T-cell (primary cell): ENCODE measurements at places on chromosomes 5 and 9.

GRCh38 chr9:9299134-9299533, 1313.7 kb downstream of the PTPRD start:
- no peaks in the 10 kb centered on the region for H3K27me3 ChIP-seq
- H3K36me3 ChIP-seq, result no peaks in the 10 kb centered on the region
- H3K4me3 ChIP-seq, result no peak overlapping the region
- DNase-seq, result no peak

GRCh38 chr9:73152953-73153352, 1.3 kb downstream of the ANXA1 start:
- peak overlapping the region; percentile 90 for H3K27ac ChIP-seq
- H3K27me3 ChIP-seq, result no peaks in the 10 kb centered on the region
- no peak overlapping the region for H3K4me3 ChIP-seq
- peaks cover 22% of the 10 kb centered on the region for H3K4me1 ChIP-seq

- no peaks in the 10 kb centered on the region for H3K4me1 ChIP-seq
- no peaks in the 10 kb centered on the region for H3K27me3 ChIP-seq
- no peak overlapping the region for H3K27ac ChIP-seq
- H3K36me3 ChIP-seq, result no peaks in the 10 kb centered on the region
These were observed 56.6 kb upstream of the MOCS2 start for GRCh38 chr5:53166183-53166495.

DNA sequence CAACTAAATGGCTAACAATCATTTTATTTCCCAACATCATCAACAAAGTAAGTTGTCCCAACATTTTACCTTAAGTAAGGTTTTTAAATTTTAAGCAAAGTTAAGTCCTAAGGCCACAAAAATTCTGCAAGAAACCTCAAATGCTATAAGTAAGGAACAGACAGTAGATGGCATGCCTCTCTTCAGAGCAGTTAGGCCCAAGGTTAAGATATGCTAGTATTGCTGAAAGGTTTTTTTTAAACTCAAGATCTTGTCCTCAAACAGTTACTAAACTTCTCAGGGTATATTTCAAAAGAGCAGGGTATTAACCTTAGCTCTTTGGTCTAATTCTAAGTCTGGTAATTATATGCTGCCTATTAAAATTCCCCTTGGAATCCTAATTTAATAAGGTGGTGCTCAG, 35.1 kb downstream of the PJA2 start:
- no peak overlapping the region for H3K27ac ChIP-seq
- H3K4me1 ChIP-seq, result no peaks in the 10 kb centered on the region
- DNase-seq, result no peak
- H3K4me3 ChIP-seq, result no peak overlapping the region

- DNase-seq, result no peak
- H3K4me1 ChIP-seq, result peaks cover 58% of the 10 kb centered on the region
- peaks cover 60% of the 10 kb centered on the region for H3K36me3 ChIP-seq
- no peak overlapping the region for H3K4me3 ChIP-seq
These were observed 104.0 kb downstream of the SERINC5 start for GRCh38 chr5:80151890-80152289.

GRCh38 chr5:131379723-131380122, 115.9 kb downstream of the CDC42SE2 start:
- H3K27me3 ChIP-seq, result no peaks in the 10 kb centered on the region
- H3K4me1 ChIP-seq, result peaks cover 73% of the 10 kb centered on the region
- peak overlapping the region; percentile 99 for H3K27ac ChIP-seq
- peak overlapping the region; percentile 16 for H3K4me3 ChIP-seq
- peak; percentile 88 for DNase-seq

- peaks cover 4% of the 10 kb centered on the region for H3K36me3 ChIP-seq
- H3K27me3 ChIP-seq, result peaks cover 26% of the 10 kb centered on the region
- H3K4me3 ChIP-seq, result peak overlapping the region; percentile 84
- DNase-seq, result no peak
- H3K27ac ChIP-seq, result no peak overlapping the region
These were observed 727 bp downstream of the TRIM7 start for GRCh38 chr5:181204113-181204825.

GRCh38 chr9:13158986-13159385, 120.5 kb downstream of the MPDZ start:
- H3K27ac ChIP-seq, result no peak overlapping the region
- DNase-seq, result no peak
- no peaks in the 10 kb centered on the region for H3K27me3 ChIP-seq
- H3K4me1 ChIP-seq, result no peaks in the 10 kb centered on the region
- H3K4me3 ChIP-seq, result no peak overlapping the region

GRCh38 chr9:20205821-20206220, 416.5 kb downstream of the MLLT3 start:
- H3K27ac ChIP-seq, result no peak overlapping the region
- H3K4me3 ChIP-seq, result no peak overlapping the region
- no peaks in the 10 kb centered on the region for H3K36me3 ChIP-seq
- no peaks in the 10 kb centered on the region for H3K27me3 ChIP-seq

GRCh38 chr9:88370346-88370745, 17.9 kb upstream of the SPIN1 start:
- H3K27me3 ChIP-seq, result no peaks in the 10 kb centered on the region
- DNase-seq, result no peak
- no peaks in the 10 kb centered on the region for H3K4me1 ChIP-seq

DNA sequence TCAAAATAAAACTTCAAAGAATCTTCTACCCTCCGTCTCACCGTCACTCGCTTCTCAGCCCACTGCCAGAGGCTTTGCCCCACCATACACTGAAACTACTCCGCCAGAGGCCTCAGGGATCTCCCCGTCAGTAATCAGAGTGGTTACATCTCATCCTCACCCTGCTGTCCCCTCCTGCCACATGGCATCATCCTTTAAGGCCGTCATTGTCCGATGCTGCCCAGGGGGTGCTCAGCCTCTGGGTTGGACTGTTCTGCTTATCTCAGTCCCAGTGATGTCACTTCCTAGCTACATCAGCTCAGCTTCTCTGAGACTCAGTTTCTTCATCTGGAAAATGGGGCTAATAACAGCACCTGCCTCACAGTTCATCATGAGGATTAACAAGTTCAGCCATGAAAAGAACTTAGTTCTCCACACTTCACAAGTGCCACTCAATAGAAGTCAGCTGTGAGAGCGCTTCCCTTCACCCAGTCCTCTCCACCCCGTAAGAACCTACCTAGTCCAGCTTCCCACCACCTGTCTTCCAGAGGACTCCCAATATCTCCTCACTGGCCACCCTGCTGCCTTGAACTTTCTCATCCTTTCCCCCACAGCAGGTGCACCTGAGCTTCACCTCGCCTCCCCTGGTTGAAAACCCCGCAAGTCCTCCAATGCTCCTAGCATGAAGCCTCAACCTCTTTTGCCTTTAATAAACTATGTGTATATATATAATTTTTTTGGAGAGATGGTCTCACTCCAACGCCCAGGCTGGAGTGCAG, 2.8 kb upstream of the IL3 start:
- no peak overlapping the region for H3K27ac ChIP-seq
- no peak overlapping the region for H3K4me3 ChIP-seq
- H3K4me1 ChIP-seq, result peaks cover 52% of the 10 kb centered on the region
- no peak for DNase-seq

DNA sequence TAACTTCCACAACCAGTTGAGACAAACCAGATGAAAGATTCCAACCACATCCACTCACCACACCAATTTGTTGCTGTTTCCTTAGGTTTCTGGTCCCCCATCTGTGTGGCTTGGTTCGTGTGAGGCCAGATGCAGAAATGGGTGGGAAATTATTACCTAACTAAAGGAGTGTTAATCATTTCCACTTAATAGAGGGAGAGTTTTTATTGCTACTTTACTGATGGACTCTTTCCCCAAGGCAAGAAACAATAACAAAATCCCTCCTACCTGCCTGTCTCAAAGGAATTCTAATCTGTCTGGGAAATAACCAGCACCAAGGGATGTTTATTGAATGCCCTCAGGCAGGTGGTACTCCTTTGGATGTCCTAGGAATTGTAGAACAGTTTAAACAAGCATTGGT, 76.3 kb downstream of the TMEM167A start:
- H3K36me3 ChIP-seq, result no peaks in the 10 kb centered on the region
- no peak for DNase-seq
- H3K27ac ChIP-seq, result no peak overlapping the region
- H3K4me1 ChIP-seq, result no peaks in the 10 kb centered on the region
- no peak overlapping the region for H3K4me3 ChIP-seq

DNA sequence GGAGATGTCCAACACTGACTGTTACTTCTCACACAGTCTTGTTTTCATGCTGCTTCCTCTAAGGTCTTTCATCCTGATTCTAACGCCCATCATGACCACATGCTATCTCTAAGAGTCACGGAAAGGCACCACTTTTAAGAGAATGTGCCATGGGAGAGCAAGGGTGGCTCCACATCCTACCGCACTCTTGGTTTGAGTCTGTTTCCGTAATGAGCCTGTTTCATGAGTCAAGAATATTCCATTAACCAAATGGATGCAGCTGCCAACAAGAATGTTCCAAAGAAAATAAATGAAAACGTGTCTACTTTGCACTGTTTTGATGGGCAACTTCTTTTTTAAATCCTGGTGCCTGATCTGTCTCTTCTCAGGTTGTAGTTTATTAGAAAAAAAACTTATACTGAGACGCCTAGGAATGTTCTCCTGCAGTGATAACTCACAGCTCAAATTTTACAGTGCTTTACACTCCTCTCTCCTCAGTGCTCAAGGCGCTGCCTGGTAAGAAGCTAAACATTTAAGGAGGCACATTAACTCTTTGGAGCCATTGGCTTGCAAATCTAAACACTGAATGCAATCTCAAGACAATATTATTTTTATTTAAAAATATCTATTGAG, 124.3 kb downstream of the FGF1 start:
- H3K4me3 ChIP-seq, result no peak overlapping the region
- no peak overlapping the region for H3K27ac ChIP-seq
- no peaks in the 10 kb centered on the region for H3K4me1 ChIP-seq
- H3K27me3 ChIP-seq, result peaks cover 2% of the 10 kb centered on the region
- no peaks in the 10 kb centered on the region for H3K36me3 ChIP-seq
- no peak for DNase-seq

DNA sequence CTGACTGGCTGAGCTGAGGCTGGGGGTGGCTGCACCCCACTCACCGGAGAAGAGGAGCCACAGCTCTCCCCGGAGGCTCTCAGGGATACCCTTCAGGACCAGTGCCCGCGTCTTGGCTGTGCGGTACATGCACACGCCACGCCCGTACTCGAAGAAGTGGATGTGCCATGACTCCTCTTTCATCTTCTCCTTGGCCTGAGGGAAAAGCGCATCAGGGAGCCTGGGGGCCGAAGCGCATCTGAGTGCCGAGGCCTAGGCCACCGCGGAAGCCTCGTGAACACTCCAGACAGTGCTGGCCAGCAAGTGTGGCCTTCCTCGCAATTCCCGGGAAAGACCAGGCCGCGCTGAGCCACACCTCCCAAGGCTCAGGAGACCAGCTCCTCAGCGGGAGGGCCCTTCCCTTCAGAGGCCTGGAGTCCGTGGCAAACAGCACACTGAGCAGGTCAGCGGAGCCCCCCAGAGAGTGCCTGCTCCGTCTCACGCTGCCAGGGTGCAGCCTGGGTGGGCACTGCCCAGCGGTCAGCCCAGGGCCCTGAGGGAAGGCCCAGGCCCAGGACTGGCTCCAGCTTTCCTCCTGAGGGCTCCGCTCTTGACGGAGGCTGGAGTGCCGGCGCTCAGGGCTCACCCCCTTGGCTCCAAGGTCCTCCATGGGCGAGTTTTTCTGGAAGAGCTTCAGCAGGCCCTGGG, 20.5 kb upstream of the MRNIP start:
- no peaks in the 10 kb centered on the region for H3K27me3 ChIP-seq
- no peak overlapping the region for H3K27ac ChIP-seq
- H3K4me1 ChIP-seq, result no peaks in the 10 kb centered on the region

DNA sequence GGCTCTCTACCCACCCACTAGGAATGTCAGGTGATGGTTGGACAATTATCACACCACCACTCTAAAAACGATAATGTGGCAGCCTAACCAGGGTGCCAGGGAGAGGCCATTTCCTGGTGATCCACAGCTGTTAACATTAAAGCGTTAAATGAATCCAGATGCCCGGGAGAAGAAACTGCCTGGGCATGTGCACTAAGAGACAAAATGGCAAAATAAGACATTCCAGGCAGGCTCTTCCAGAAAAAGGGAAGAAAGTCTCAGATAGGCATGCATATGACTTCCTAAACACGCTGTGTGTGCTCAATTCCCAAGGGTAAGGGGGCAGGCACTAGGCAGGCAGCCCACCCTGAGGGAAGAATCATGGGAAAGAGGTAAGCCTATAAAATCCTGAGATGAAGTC, 4.6 kb upstream of the TXN start:
- no peak overlapping the region for H3K27ac ChIP-seq
- H3K4me3 ChIP-seq, result no peak overlapping the region
- no peak for DNase-seq
- peaks cover 2% of the 10 kb centered on the region for H3K27me3 ChIP-seq
- H3K4me1 ChIP-seq, result peaks cover 11% of the 10 kb centered on the region

- no peaks in the 10 kb centered on the region for H3K4me1 ChIP-seq
- no peak for DNase-seq
- no peaks in the 10 kb centered on the region for H3K36me3 ChIP-seq
These were observed 48.2 kb upstream of the NFIB start for GRCh38 chr9:14362175-14362574.

GRCh38 chr5:23506329-23507236, 826 bp upstream of the PRDM9 start:
- no peak overlapping the region for H3K4me3 ChIP-seq
- H3K4me1 ChIP-seq, result no peaks in the 10 kb centered on the region
- H3K27ac ChIP-seq, result no peak overlapping the region

DNA sequence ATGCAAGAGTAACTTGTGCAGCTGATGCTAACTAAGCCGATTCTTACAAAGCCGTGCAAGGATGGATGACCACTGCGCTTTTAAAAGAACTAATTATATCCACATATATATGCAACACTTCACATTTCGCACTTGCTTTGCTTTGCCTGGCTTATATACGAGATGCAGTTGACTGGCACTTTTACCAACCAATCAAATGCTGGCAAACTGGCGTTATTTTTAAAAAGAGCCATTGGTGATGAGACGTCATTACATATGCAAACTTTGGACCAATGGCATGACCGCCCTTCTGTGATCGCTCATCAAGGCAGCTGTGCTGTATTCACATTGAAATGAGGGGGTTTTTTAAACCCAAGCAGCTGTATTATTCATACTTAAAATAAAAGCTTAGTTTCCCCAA, 1147.7 kb upstream of the WWC1 start:
- no peak for DNase-seq
- H3K4me1 ChIP-seq, result no peaks in the 10 kb centered on the region
- H3K4me3 ChIP-seq, result no peak overlapping the region
- no peak overlapping the region for H3K27ac ChIP-seq
- H3K27me3 ChIP-seq, result no peaks in the 10 kb centered on the region
